ENCODE measurements at places on chromosomes 7 and 10. TPM values are rescaled to one million over a fixed set of nuclear protein-coding genes. Genes with fewer than 3 reads are reported as not detected.

DNA sequence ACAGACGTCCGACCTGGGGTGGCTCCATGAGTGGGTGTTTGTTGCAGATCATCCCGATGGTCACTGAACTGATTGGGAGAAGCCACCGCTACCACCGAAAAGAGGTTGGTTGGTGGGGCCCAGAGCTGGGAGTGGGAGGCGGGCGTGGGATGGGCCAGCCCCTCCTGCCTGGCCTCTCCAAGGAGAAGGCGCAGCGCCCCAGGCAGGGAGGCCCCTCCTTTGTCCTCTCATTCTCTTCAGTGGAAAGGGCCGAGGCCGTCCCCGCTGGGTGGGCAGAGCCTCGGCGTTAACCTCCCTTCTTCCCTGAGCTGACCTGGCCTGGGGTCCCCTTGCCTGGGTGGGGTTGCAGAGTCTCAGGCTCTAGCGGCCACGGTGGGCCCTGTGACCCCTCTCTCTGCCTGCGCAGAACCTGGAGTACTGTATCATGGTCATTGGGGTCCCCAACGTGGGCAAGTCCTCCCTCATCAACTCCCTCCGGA lies 5.2 kb downstream of the MTG1 start:
- H3K36me3 ChIP-seq = peaks cover 40% of the 10 kb centered on the region
- peaks cover 5% of the 10 kb centered on the region for H3K4me1 ChIP-seq
- H3K27me3 ChIP-seq = no peaks in the 10 kb centered on the region
- DNase-seq = no peak
- H3K4me3 ChIP-seq = no peak overlapping the region

DNA sequence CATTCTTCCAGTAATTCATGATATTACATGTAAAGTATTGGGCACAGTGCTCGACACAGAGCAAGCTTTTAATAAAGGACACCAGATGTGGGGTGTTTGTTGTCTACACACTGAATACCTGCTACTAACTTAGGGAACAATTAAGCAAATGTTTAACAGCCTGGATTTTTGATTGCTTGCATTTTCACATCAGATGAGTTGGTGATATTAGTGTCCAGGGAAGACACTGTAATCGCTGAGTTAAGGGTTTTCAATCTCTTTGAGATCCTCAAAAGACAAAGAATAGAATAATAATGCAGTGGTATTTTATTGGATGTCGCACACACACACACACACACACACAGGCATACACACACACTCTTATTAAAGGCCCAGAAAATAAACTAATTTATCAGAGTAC lies 79.1 kb downstream of the VIM start:
- H3K4me1 ChIP-seq = no peaks in the 10 kb centered on the region
- no peak for DNase-seq
- no peak overlapping the region for H3K27ac ChIP-seq
- H3K27me3 ChIP-seq = no peaks in the 10 kb centered on the region
- no peak overlapping the region for H3K4me3 ChIP-seq
- H3K36me3 ChIP-seq = no peaks in the 10 kb centered on the region

DNA sequence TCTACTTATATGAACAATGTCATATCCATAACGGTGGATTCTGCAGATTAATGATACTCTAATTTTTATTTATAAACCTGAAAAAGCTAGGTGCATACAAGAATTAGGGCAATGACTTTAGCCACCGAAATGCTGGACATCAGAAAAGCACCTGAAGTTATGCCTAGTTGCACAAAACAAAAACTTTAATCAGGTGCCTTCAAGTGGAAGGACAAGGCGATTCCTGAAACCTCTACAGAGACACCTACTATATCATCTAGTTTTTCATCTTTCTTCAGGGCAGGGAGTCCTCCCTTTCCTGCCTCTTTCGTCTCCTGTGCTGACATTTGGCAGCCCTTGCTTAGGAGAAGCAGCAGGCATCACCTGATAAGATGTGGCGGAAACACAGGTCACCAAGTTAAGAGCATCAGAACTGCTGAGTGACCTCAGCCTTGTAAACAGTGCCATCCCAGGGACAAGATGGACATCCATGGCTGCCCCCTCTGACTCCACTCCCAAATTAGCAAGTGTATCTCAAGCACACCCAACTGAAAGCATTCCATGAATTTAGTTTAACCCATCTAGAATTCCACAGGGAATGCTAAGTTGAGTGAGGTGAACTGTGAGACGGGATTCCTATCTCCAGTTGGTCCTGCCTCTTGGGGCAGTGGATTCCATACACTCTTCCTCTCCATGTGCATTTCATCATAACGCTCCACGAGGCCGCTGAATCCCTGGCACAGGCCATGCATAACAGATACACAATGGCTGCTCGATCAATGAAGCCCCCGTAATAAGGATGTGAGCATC lies 5.8 kb downstream of the ITPRIP start:
- peaks cover 58% of the 10 kb centered on the region for H3K4me1 ChIP-seq
- no peaks in the 10 kb centered on the region for H3K36me3 ChIP-seq
- H3K27me3 ChIP-seq = no peaks in the 10 kb centered on the region
- H3K27ac ChIP-seq = peak overlapping the region; percentile 94
- no peak for DNase-seq
- H3K4me3 ChIP-seq = no peak overlapping the region

GRCh38 chr7:112214268-112214667 lies 7.8 kb downstream of the ZNF277 start:
- H3K27ac ChIP-seq = no peak overlapping the region
- H3K36me3 ChIP-seq = no peaks in the 10 kb centered on the region
- H3K27me3 ChIP-seq = no peaks in the 10 kb centered on the region
- DNase-seq = no peak

DNA sequence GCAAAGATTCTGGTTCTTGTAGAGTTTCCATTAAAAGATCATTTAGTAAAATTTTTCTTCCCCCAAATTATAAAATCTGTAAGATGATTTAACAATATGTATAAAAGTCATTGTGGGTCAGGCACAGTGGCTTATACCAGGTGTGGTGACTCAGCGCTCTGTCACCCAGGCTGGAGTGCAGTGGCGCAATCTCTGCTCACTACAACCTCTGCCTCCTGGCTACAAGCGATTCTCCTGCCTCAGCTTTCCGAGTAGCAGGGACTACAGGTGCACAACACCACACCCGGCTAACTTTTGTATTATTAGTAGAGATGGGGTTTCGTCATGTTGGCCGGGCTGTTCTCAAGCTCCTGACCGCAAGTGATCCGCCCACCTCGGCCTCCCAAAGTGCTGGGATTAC lies 68.0 kb downstream of the SEPTIN14 start:
- H3K27ac ChIP-seq = no peak overlapping the region
- no peak for DNase-seq
- H3K36me3 ChIP-seq = no peaks in the 10 kb centered on the region
- no peaks in the 10 kb centered on the region for H3K4me1 ChIP-seq
- no peak overlapping the region for H3K4me3 ChIP-seq

- H3K36me3 ChIP-seq = no peaks in the 10 kb centered on the region
- H3K4me3 ChIP-seq = no peak overlapping the region
- peak overlapping the region; percentile 80 for H3K27ac ChIP-seq
- no peaks in the 10 kb centered on the region for H3K4me1 ChIP-seq
- no peaks in the 10 kb centered on the region for H3K27me3 ChIP-seq
Measured at GRCh38 chr7:74464931-74465886, 11.5 kb downstream of the GTF2IRD1 start.

- H3K4me3 ChIP-seq = no peak overlapping the region
- DNase-seq = peak; percentile 65
- H3K36me3 ChIP-seq = peaks cover 3% of the 10 kb centered on the region
- no peaks in the 10 kb centered on the region for H3K27me3 ChIP-seq
- H3K4me1 ChIP-seq = no peaks in the 10 kb centered on the region
Measured at GRCh38 chr10:119859420-119860258, 13.0 kb downstream of the MCMBP start.

GRCh38 chr7:155836216-155837125 lies 24.2 kb upstream of the SHH start:
- no peak for DNase-seq
- no peaks in the 10 kb centered on the region for H3K27me3 ChIP-seq
- no peaks in the 10 kb centered on the region for H3K36me3 ChIP-seq
- H3K4me1 ChIP-seq = no peaks in the 10 kb centered on the region

DNA sequence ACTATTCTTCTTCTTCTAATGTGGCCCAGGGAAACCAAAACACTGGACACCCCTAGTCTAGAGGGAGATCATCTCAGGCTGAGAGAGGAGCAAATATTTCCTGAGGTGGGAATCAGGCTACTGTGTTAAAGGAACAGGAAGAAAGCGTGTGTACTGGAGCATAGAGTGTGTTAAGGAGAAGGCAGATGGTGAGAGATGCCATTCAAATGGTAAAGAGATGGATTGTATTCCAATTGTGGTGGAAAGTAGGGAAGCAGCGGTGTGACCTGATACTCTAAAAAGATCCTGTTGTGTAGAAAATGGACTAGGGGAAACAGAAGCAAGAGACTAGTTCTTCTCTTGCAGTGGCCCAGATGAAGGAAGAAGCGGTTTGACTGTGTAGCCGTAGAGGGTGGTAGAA lies 31.2 kb downstream of the RAB18 start:
- DNase-seq = no peak
- H3K4me1 ChIP-seq = no peaks in the 10 kb centered on the region
- no peak overlapping the region for H3K4me3 ChIP-seq
- peaks cover 11% of the 10 kb centered on the region for H3K36me3 ChIP-seq
- no peak overlapping the region for H3K27ac ChIP-seq

DNA sequence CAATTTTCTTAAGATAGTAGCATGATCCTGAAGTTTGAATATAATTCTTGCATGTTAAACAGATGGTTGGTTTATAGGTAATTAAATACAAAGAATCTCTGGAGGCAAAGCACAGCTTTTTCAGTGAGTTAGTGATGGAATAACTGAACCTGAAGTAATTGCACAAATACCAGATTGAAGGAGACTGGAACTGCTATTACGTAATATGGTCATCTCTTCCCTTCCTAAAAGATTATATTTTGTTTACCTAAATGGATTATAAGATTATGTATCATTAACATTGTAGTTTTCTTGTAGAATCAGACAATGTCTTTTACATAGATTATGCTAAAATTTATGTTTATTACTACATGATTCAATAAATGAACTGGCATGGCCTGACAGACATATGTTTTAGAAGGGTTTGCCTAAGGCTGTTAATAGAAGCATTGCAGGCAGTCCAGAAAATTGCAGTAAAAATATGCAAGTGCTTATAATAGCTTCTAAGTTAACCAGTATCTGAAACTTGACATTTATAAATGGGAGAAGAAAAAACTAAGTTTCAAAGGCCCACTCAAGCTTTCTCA lies 35.8 kb upstream of the GPR37 start:
- no peaks in the 10 kb centered on the region for H3K4me1 ChIP-seq
- DNase-seq = no peak
- no peak overlapping the region for H3K4me3 ChIP-seq
- no peaks in the 10 kb centered on the region for H3K27me3 ChIP-seq
- H3K36me3 ChIP-seq = no peaks in the 10 kb centered on the region

DNA sequence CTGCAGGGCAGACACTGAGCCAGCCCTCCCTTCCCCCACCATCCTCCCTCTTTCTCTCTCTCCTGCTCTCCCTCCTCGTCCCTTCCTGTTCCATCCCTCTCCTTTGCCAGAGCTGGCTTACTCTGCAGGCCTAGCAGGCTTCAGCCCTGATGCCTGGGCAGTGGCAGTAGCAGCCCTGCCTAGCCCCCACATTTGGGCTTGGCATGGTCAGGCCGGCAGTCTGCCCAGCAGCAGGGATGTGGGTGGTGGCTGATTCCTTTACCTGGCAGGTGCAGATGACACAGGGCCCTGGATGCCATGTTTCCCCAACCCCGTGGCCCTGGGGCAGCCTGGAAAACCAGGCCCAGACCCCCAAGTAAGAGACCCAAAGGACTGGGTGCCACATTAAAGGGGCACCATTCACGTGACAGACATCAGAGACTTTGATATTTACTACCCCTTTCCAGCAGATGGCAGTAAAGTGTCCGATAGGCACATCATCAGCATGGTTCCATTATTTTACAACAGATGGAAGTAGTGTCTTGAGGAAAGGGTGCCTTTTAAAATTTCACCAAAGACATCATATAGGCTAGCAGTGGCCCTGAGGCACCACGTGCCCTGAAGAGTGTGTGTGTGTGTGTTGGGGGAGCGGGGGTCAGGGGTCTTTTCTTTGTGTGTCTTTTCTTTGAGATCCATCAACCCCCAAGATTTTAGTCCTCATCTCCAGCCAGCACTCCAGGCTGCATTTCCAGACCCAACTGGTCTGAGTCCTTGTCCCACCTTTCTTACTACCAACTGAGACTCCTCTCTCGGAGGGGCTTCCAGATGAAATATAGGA lies 5.9 kb downstream of the KCP start:
- H3K27me3 ChIP-seq = no peaks in the 10 kb centered on the region
- no peaks in the 10 kb centered on the region for H3K36me3 ChIP-seq
- H3K27ac ChIP-seq = no peak overlapping the region

GRCh38 chr7:44985033-44985695 lies 6.3 kb upstream of the MYO1G start:
- no peak for DNase-seq
- peaks cover 7% of the 10 kb centered on the region for H3K4me1 ChIP-seq
- H3K36me3 ChIP-seq = peaks cover 11% of the 10 kb centered on the region

DNA sequence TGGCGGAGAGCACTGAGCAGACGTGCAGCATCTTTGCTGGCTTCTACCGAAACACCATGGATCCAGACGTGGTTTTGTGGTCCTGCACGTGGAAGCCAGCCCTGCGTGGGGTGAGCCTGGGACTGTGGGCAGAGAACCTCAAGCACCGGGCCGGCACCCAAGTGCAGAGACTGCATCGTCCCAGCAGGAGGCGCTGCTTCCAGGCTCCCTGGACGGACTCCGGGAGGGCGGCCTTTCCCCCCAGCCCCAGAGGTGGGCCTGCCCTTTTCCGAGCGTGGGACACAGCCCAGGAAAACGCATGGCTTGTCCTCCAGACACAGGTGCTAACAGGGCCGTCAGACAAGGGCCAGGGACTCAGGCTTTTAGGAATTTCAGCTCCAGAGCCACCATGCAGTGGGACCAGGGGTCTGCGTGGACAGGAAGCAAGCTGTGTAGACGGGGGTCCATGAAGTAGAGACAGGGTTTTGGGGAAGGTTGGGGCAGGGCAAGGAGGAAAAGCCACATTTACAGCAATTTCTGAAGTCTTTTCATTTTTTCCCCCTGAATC lies 303.9 kb downstream of the WDR37 start:
- H3K4me1 ChIP-seq = peaks cover 40% of the 10 kb centered on the region
- no peak for DNase-seq
- H3K27me3 ChIP-seq = peaks cover 7% of the 10 kb centered on the region
- H3K4me3 ChIP-seq = no peak overlapping the region
- no peak overlapping the region for H3K27ac ChIP-seq
- H3K36me3 ChIP-seq = no peaks in the 10 kb centered on the region

GRCh38 chr10:61623161-61623560 lies 39.6 kb upstream of the CABCOCO1 start:
- peak; percentile 14 for DNase-seq
- H3K27ac ChIP-seq = no peak overlapping the region
- H3K4me1 ChIP-seq = no peaks in the 10 kb centered on the region
- no peak overlapping the region for H3K4me3 ChIP-seq
- no peaks in the 10 kb centered on the region for H3K36me3 ChIP-seq
- no peaks in the 10 kb centered on the region for H3K27me3 ChIP-seq

FANK1 gene
- 16.8 TPM for total RNA-seq

NUDCD3 gene
- 91.0 TPM for total RNA-seq

PARP12 gene
- 56.8 TPM for total RNA-seq

INPP5F gene
- total RNA-seq = 22.9 TPM

VAX1 gene
- not detected for total RNA-seq

LRRC17 gene
- 81.6 TPM for total RNA-seq
